GM12878 (cell line): ENCODE measurements at places on chromosomes 5 and 9.

DNA sequence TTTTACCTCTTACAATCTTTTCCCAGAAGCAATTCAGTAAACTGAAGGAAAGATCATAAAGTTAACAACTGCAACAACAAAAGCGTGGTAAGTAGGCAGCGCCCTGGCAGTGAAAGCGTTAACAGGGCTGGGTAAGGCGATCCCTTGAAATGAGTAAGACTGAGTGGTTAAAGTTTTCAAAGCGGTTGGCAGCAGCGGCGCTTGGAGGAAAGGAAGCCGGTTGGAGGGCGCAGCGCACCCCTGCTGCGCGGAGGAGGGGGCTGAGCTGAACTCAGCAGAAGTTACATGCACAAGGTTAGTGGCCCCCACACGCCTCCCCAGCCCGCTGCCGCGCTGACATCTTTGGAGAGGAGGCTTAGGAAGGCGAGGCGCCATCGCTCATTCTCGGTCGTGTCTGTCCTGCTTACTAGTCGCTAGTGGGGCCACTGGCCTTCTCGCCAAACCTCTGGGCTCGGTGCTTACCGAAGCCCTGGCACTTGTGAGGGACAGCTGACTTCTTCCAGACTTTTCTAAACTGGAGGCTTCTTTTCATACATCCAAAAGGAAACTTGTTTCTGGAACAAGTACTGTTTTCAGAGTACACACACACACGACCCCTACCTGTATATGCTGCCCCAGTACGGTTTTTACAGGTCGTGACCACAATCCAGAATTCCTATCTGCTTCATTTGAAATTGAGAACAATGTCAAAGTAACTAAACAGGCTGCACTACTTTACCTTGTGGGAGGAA lies at the start of gene SH3RF2:
Gene SH3RF2 (plus strand): TSS at position 178 of the 731 bp plus-strand sequence. CDS start 1,351 bp downstream, outside the sequence.
- no peak for DNase-seq

DNA sequence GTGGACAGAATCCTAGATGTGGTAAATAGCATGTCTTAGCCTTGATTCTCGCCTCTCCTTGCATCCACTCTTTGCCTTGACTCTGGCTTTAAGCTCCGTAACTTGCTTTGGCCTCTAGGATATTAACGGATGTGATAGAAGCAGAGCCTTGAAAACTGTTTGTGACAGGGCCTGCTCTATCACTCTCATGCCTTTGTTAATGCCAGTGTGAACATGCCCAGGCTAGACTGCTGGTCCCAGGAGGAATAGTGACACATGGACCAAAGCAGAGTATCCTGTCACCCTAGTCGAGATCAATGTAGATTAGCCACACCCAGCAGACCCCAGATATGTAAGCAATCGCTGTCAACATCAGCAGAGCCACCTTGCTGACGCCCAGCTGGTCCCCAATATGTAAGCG lies 109.9 kb upstream of the C9orf72 start:
- no peak for DNase-seq

GRCh38 chr9:1014225-1014624 lies 35.9 kb upstream of the DMRT2 start:
- no peak for DNase-seq

- DNase-seq = no peak
Measured at GRCh38 chr9:78297672-78297961, 692 bp downstream of the PSAT1 start.

- DNase-seq = no peak
Measured at GRCh38 chr5:95237324-95237723, 47.6 kb downstream of the MCTP1 start.

DNA sequence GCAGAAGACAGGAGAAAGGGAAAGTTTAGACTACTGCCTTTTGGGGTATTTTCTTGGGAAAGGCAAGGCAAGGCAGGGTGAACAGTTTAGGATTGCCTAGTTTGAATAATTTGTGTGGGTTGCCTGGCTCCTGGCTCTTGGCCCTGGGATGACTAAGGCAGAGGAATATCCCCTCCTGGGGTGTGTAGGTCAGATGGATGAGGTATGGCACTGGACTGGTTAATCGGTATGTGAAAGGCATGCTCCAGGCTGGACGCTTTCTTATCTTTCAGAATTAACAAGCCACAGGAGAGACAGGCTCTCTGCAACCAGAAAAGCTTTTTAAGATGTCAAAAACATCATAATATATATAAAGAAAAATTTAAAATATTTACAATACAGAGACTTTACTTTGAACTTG lies 58.6 kb downstream of the STARD4 start:
- DNase-seq = no peak

DNA sequence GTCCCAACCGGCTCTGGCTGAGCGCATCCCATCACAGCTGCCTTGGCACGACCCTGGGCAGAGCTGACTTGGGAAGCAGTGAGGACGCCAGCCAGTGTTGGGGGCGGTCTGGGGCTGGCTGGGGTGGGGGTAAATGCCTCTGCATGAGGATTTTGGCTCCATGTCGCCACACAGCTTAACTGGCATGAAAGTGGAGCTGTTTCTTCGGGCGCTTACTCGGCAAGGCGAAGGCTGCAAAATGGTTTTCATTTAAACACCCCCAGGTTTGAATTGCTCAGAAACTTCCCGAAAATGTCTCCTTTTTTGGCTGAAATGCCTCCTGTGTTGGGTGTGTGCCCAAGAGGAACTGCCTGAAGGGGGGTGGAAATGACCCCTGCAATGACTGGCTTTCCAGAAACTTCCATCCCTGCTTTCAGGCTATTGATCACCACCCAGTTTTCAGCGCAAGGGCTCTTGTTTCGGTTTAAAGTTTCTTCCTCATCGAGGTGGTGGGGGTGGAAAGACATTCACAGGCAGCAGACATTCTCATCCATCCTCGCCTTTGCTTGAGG lies 38.3 kb downstream of the PTGES start:
- DNase-seq = no peak

DNA sequence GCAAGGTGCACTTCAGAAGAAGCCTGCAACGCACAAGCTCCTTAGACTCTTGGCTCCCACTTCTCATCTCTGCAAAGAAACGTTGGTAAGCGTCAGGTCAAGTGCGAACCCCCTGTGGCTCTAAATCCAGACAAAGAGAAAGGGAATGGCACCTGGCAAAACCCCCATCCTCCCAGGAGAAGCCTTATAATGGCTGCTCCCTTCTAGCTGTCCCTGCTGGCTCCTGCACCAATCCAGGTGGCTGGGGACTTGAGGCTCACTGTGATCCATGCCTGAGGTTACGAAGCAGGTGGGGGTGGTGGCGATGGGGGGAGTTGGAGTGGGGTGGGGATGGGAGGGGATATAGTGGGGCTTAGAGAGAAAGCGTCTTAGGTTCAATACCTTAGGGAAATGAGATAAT lies 272.8 kb downstream of the DENND1A start:
- DNase-seq = no peak

- no peak for DNase-seq
Measured at GRCh38 chr9:113992276-113992951, 85.7 kb downstream of the AMBP start.

- no peak for DNase-seq
Measured at GRCh38 chr5:137281201-137281600, 217.9 kb downstream of the SPOCK1 start.

GRCh38 chr5:155921621-155922020 lies 405.3 kb upstream of the SGCD start:
- DNase-seq = no peak

DNA sequence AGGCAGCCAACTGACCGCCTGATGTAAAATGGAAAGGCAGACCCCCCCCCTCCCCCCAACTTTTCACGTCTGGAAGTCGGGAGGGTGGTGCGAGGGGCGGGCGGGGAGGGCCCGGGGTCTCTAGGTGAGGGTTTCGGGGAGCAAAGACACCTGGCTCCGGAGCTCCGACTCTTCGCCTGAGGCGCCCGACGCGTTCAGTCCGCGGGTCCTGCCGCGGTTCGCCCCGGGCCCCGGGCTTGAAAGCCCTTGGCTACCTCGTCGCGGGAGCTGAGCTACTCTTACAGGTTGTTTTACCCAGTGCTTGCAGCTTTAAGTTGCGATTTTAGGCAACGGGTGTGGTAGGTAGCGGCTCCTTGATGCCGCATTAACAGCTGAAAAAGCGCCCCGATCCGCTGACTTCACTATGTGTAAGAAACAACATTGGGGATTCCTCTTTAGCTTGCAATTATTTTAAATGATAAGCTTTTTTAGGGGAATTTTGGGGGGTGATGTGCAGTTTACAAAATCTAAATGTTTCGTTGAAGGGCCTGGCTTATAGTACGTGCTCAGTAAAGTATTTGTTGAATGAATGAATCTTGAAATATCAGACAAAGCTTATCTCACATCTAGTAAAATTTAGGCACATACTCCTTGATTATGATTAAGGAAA lies 722 bp downstream of the CDC42SE2 start:
- DNase-seq = no peak
